ENCODE measurements at places on chromosomes 1 and 21.

GRCh38 chr21:45818276-45818903 lies 163.2 kb upstream of the COL6A1 start:
- DNase-seq: no peak

DNA sequence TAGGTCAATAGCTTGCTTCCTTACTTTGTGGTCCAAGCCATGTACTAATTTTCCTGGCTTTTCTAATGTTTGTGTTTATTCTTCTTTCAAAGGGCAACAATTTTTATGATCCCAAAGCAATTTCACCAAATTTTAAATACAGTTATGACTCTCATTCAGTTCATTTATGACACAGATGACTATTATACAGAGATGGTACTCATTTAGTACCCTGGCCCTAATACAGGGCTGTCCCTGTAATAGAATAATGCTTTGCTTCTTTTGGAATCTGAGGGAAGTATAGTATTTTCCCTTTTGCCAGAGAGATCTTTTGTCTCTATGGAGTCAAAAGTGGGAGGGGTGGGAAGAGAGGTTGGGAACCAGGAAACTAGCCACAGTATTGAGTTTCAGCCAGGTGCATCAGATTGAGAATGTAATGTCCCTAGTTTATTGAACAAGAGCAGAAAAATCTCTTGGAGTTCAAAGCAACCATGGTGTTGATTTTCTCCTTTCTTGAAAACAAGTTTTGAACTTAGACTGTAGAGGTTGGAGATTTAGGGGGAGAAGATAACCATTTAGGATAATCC lies 20.4 kb downstream of the DENND2D start:
- DNase-seq: no peak

DNA sequence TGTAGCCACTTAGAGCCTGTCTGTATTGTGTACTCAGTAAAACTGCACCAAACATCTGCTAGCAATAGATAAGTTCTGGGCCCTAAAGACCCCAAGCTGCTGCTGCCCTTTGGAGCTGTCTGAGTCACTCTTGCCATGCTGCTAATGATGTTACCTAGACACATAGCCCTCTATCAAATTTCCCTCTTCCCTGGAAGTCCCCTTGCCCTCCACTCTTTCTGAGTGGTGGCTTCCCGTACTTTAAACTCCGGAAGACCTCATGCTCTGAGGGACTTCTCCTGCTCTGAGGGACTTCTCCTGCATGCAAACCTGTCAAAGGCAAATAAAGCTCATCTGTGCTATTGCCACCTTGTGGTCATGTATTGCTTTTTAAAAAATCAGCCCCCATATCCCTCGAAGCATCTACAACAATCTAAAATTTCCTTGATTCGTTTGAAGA lies 34.0 kb downstream of the FH start:
- peak; percentile 51 for DNase-seq

DNA sequence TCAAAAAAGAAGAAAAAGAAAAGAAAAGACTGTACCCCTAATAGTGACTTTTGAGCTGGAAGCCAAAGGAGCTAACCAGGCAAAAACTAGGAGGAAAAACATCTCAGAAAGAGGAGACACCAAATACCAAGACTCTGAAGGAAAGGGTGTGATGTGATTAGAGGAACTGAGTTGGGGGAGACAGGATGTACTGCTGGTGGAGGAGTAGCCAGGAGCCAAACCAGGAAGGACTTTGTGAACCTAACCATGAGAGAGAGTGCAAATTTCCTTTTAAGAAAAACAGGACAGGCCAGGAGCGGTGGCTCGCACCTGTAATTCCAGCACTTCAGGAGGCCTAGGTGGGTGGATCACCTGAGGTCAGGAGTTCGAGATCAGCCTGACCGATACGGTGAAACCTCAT lies 4.1 kb upstream of the RBP7 start:
- no peak for DNase-seq

- no peak for DNase-seq
Observed at GRCh38 chr1:215219372-215219771, 136.8 kb downstream of the KCNK2 start.

DNA sequence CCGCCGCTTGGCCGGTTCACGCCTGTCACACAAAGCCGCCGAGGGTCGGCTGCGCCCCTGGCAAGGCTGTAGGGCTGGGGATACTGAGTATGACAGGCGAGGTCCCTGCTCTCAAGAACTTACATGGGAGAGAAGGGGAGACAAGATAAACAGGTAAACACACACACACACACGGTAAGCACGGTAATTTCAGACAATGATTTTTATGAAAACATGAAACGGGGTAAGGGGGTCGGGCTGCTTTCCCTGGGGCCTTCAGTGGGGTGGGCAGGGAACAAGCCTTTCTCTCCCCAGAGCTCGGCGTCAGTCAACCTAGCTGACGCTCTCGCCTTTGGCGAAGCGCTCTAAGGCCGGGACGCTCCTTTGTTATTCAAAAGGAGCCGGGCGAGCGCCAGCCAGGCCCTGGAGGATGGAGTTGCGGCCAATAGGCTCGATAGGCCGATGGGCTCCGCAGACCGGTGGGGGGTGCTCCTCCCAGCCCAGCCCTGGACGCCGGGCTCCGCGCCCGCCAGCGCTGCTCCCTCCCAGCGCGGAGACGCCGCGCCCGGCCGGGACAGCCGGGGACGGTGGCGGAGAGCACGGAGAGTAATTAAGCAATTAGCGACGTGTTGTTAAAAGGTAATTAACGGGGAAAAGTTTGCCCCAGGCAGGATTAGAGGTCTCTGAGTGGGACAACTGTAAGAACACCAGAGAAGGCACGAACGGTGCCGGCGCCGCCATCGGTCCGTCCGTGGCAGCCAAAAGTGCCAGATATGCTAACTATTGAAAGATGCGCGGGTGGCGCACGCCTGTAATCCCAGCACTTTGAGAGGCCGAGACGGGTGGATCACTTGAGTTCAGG lies 950 bp upstream of the INKA2 start:
- DNase-seq: peak; percentile 73

- no peak for DNase-seq
Observed at GRCh38 chr1:43477716-43478115, 24.0 kb upstream of the HYI start.

DNA sequence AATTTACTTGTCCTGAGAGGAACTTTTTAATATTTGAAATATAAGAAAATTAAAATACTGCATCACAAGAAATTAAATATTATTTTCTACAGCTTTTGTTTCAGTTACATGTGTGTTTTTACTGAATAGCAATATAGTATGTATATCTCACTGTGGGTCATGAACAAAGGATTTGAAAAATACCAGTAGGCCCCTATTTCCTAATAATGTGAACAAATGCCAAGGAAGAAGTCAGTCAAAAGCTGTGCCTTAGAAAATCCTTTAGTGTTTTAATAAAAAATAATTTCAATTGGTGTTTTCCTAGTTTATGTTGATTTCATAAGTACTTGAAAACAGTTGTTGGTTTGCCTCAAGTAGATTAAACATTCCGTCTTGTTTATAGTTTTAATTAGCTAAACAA lies 46.7 kb downstream of the SMYD3 start:
- no peak for DNase-seq
